ENCODE measurements at places on chromosomes 11 and 22. TPM values are rescaled to one million over a fixed set of nuclear protein-coding genes. Genes with fewer than 3 reads are reported as not detected.

Gene ANGPTL5
- polyA plus RNA-seq: not detected

Gene MFRP
- polyA plus RNA-seq: not detected

Gene KIRREL3
- 1.9 TPM for polyA plus RNA-seq

Gene KDM4D
- polyA plus RNA-seq: 2.4 TPM

Gene CSTF3
- 73.7 TPM for polyA plus RNA-seq

Gene HTR3A
- not detected for polyA plus RNA-seq

Gene FAM227A
- 10.7 TPM for polyA plus RNA-seq

Gene OR4P4
- 0.08 TPM for polyA plus RNA-seq

Gene ARHGEF12
- 133 TPM for polyA plus RNA-seq

Gene ARHGAP20
- polyA plus RNA-seq: 4.4 TPM

Gene PRG2
- polyA plus RNA-seq: 0.20 TPM

Gene CARD10
- 17.9 TPM for polyA plus RNA-seq

All from left renal pelvis (tissue), 4 donors.